GM12865 (cell line): ENCODE measurements at places on chromosomes 6 and 20.

GRCh38 chr20:47358039-47358671 is 1.7 kb upstream of the ZMYND8 start:
- DNase-seq = no peak

GRCh38 chr20:51487565-51488268 is 54.8 kb downstream of the NFATC2 start:
- DNase-seq = no peak

GRCh38 chr6:120965814-120966213 is 368.5 kb downstream of the TBC1D32 start:
- DNase-seq = peak; percentile 10

- DNase-seq = no peak
Measured at GRCh38 chr20:45358282-45359068, 4.5 kb upstream of the SYS1 start.

GRCh38 chr20:45322952-45323383 is 14.9 kb upstream of the MATN4 start:
- DNase-seq = peak; percentile 57

DNA sequence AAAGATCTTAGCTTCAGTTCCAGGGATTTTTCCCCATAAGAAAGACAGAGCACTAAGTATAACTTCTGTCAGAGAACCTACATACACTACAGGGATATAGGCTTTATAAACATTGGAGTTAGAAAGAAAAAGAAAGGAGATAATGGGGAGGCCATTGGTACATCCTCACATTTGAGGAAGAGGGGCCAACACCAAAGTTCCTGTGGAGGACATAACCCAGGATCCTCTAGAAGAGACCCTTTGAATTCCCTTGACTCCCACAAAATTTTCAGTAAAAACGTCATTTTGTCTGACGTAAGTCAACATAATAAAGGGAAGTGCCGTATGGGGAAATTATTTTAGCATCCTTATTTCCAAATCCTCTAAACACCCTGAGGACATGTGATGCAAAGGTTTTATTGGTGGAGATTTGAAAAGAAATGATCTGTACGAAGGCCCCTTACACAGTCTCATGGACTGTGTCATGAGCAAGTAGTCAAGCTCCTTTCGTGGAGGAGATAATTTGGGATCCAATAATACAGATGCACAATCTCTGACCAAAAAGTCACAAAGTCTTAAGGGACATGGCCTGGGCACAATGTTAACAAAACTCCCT is 33.2 kb downstream of the HLA-DRA start:
- no peak for DNase-seq

DNA sequence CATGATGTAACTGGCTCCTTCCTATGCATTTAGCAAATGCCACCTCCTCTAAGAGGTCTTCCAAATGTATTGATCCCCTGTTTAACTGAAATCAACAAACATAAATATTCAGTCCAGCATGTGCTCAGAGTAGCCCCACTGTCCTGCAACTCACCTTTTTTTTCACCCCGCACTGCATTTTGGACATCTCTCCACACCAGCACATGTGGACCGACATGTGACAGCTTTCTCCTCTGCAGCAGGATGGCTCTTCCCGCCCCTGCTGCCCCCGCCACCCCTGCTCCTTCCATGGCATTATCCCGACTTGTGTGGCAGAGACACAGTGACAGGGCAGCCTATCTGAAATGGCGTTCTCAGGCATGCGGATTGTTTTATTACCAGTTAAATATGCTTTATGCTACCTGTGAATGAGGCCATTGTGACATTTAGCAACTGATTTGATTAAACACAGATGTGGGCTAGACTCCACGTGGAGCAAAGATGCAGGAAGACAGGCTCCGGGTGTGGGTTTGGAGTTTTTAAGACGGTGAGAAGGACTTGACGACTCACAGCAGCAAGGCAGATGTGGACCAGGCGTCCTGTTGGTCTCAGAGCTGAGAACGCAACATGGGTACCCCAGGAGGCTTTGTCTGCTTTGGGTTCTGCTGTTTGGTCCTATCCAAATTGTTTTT is 161.2 kb downstream of the EYA2 start:
- DNase-seq = no peak
